ENCODE measurements at places on chromosomes 6 and 20.

DNA sequence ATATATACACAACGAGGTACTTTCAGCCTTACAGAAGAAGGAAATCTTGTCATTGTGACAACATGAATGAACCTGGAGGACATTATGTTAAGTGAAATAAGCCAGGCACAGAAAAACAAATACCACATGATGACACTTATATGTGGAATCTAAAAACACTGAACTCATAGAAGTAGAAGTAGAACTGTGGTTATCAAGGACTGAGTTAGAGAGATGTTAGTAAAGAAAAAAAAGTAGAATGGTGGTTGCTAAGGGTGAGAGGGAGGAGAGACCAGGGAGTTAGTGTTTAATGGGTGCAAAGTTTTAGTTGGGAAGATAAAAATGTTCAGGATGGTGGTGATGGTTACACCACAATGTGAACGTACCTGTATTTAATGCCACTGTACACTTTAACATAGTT lies 4.8 kb upstream of the STX11 start:
- no peak for DNase-seq

- DNase-seq, result no peak
These were observed 126.2 kb downstream of the RNF144B start for GRCh38 chr6:18513253-18513798.

DNA sequence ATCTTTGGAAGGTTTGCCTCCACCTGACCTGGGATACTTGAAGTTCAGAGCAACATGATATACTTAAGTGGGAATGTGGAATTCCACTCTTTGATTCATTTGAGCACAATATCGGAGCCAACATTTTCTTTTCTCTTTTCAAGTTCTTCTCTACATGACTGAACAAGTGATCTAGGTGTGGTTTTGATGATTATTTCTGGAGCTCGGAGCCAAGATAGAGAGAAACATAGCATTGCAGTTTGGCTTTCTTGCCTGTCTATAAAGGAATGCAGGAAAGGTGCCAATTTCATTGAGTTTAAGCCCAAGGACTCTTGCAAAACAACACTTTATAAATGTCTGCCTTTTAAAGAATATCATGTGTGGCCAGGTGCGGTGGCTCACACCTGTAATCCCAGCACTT lies 124.2 kb upstream of the FAM83B start:
- no peak for DNase-seq

DNA sequence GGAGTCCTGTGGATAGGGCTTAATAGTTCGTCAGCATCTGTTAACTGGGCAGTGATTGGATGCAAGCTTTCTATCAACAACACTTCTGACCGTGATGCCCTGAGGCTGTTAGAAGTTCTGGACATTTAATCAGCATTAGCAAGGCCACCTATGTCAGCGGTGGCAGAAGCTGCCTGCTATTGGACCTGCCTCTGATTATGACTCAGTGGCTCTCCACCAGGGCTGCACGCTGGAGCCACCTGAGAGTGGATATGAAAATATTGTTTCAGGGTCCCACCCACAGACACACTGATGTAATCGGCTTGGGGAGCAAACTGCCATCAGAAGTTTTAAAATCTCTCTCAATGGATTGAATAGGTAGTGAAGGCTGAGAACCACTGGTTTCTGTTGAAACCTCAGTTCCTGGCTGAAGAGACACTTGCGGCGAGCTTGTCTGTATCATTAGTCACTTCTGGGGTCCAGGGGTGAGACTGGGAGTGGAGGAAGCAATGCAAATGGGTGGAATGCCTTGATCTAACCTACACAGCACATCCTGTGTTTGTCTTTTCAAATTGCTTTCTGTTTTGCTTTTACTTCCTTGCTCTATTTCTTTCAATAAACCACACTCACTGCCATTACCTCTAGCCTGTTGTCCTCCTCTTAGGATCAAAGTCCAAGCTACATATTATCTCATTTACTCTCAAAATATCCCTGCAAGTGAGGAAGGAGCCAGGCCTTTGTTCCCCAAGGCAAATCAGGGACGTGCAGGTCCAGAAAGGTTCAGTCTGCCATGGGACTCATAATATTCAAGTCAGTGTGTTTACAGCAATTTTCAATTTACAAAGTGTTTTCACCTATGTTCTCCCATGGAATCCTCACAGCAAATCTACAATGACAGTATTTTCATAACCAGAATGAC lies 4.2 kb downstream of the CLIC5 start:
- DNase-seq, result peak; percentile 61

DNA sequence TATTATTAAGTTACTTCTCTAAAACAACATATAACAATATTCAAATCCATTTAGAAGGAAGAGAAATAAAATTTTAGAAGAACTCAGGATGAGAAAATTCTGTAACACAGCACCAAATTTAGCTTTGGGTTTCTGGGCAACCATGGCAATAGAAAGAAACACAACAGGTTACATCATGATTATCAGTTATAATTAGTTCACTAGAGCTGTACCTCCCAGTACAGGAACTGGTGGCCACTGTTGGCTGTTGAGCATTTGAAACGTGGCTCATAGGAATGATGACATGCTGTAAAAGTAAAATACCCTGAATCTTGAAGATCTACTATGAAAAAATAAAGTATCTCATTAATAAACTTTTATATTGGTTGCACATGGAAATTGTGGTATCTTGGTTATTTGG lies 23.7 kb upstream of the MAP3K4 start:
- no peak for DNase-seq

- no peak for DNase-seq
These were observed 77.5 kb upstream of the BEND3 start for GRCh38 chr6:107192830-107193229.

- DNase-seq, result no peak
These were observed 79.2 kb downstream of the PREX1 start for GRCh38 chr20:48748556-48748955.

- no peak for DNase-seq
These were observed 50.6 kb downstream of the MAFB start for GRCh38 chr20:40638414-40638813.

- no peak for DNase-seq
These were observed 56.6 kb downstream of the MMUT start for GRCh38 chr6:49406250-49406970.

GRCh38 chr6:17485946-17486345 lies 92.6 kb downstream of the CAP2 start:
- no peak for DNase-seq

DNA sequence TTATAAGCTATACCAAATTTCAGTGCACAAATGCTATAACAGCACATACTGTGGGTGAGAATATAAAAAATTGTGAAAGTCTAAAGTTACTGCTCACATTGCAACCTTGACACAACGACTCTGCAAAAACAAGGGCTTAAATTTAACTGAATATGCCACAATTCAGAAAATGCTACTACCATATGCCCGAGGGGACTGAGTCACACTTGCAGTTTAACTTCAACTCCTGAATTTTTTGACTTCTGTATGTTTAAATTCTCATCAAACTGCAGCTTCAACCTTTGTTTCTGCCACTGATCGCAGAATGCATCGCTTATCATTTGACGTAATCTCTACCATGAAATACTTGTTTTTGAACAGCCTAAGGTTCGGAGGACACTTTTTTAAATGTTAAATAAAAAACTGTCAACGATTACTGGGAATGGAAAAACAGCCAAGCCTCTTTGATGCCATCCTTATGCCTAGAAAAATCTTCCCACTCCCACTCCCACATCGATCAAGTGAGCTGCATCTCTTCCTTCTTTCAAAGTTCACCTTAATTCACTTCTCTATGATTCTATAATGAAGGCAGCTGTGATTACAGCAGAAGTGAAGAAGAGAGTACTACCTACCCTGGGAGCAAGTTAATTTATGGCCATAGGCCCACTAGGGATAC lies 136.5 kb downstream of the ATXN1 start:
- no peak for DNase-seq

- DNase-seq, result no peak
These were observed 194.7 kb upstream of the RREB1 start for GRCh38 chr6:6912817-6913744.

DNA sequence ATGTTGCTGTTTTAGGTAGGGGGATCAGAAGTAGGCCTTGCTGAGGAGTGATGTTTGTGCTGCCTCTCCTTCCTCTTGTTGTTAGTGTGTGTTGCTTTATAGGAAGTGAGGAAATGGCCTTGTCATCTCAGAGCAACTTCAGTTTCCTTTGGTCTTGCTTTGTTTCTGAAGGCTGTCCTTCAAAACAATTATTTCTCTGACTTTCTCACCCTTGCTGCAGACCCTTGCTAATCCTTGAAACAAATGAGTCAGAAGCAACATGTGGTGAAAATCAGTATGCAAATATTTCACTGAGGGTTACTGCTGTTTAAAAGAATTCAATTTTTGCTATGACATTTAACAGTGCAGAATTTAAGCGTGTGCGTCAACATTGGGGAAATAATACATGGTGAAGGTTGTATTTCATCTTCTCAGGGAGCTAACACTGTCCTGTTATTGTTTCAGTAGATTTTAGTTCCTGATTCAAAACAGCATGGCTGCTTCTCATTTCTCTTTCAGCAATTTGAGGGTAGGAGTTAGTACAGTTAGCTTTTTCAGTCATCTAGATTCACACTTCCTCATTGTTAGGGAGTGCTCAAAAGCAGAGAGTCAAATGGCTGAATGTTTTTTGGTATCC lies 13.8 kb downstream of the RNF144B start:
- DNase-seq, result no peak

GRCh38 chr6:169251371-169251802 lies 2.3 kb downstream of the THBS2 start:
- no peak for DNase-seq

GRCh38 chr6:168662301-168662936 lies 221.4 kb downstream of the SMOC2 start:
- no peak for DNase-seq

DNA sequence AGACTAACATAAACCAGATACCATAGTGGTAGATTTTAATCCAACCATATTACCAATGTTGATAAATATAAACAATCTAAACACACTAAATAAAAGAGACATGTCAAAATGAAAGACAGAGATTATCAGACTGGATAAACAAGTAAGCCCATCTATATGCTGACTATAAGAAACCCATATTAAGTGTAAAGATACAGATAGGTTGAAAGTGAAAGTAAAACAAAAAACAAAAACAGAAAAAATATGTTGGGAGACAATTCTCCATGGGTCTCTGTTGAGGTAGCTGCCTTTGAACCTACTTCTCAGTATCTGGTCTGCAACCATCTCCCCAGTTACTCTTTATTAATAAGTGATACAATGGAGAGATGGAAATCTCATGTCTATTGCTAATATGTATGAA lies 21.2 kb downstream of the REV3L start:
- DNase-seq, result no peak

GRCh38 chr6:13229205-13230085 lies 98.9 kb downstream of the TBC1D7 start:
- peak; percentile 74 for DNase-seq

DNA sequence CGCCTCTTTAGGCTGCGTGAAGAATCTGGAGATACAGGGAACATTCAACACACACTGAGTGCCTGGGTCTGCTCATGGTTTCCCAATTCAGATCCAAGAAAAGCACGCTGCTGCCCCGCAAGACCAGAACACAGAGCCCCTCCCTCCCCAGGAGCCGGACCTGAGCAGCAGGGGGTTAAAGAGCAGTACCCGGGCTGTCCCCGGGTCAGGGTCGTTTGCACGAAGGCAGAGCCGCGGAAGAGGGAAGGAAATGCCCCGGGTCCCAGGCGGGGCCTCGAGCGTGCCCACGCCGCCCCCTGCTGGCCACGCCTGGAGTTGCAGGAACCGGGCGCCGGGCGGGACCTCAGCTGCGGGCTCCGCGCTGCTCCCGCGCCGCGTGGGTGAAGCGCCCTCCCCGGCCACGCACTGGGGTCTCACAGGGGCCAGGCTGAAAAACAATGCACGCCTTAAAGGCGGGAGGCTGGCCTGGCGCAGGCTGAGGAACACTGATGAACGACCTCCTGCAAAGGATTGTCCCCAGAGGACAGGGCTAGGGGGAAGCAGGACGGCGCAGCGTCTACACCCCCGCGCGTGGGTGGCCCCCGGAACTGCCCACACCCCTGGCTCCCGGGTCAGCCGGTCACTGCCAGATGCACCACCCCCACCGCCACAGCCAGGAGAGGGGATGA lies 48.9 kb downstream of the ANKRD60 start:
- DNase-seq, result no peak

GRCh38 chr6:22926790-22927354 lies 357.5 kb downstream of the HDGFL1 start:
- DNase-seq, result no peak

GRCh38 chr6:119612911-119613381 lies 263.4 kb upstream of the MAN1A1 start:
- DNase-seq, result no peak

GRCh38 chr6:4259391-4259790 lies 124.0 kb upstream of the ECI2 start:
- DNase-seq, result no peak

- DNase-seq, result no peak
These were observed 59.1 kb upstream of the CCN6 start for GRCh38 chr6:111994791-111995190.

DNA sequence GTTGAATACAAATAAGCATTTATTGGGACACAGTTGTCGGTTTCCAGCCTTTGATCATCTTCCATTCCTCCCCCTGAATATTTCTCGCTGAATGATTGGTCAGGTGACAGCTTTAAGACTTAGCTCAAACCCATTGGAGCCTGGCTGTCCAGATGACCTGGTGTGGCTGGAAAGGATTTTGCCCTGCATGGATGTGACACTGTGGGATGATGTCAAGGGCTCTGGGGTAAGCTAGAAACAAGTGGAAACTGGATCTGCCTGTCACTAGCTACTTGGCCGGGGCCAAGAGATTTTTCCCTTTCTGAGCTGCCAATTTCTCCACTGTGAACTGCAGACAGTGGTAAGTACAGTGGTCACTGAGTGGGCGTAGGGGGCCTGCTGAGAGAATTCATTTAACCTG lies 41.9 kb upstream of the MYLIP start:
- no peak for DNase-seq

DNA sequence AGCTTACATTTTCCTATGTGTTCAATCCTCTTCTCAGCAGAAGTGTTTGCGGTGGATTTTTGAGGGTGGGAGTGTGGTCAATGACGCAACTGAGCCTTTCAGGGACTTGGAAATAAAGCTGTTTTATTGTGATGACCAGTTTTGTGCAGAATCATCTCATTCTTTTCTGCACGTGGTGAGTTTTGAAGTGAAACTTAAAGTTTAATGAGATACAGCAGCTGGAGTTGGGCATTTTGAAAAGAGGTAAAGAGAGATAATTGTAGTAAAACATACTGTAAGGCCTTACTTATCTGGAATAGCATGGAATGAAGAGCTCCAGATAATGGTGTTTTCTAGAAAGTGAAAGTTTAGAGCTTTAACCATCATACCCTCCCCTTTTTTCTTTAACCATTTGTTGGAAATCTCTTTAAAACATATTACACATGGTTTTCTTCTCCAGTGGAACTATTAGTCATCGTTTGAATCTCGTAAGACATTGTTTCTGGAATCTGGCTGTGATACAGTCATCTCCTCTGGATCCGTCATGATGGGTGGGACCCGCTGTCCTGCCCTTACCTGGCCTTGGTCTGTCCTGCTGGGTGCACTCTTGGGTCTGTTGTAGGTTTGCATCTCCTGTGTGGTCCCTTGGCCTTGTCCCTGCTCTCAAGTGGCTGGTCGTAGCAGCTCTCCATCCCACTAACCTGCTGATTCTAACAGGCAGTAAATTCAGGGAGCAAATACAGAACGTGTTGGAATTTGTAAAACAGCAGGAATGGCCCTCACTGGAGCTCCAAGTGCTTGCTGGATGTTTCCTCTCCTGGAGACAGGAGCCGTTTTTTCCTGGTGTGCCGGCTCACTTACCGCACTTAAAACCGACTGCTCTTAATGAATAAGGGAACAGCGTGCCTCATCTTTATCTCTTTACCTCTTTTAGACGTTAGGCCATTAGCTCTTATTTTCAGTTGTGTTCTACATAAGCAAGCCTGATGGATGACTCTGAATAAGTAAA lies 29.8 kb downstream of the UST start:
- DNase-seq, result no peak
